ENCODE measurements at places on chromosomes 6 and 20.

DNA sequence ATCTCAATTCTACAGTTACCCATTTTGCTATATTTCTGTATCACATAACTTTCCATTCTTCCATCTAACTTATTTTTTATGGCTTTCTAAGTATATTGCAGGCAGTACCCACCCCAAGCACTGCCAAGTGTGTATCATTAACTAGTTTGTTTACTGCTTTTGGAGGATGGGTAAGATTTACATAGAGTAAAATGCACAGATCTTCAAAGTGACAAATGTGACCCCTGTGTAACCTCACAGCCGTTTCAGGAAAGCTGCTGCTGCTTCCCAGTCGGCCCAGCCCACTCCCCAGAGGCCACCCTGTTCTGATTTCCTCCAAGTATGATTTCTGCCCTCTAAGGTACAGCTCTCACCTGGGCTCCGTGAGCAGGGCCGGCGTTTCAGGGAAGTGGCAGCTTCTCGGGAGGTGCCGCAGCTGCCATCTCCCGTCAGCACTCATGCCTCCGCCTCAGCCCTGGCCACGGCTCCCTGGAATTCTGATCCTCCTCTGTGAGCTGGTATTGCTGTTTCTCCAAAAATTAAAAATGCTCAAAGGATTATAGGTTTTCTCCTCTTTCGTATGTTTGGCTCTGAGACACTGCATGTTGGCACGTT lies 15.0 kb upstream of the MAP1LC3A start:
- no peak for DNase-seq

DNA sequence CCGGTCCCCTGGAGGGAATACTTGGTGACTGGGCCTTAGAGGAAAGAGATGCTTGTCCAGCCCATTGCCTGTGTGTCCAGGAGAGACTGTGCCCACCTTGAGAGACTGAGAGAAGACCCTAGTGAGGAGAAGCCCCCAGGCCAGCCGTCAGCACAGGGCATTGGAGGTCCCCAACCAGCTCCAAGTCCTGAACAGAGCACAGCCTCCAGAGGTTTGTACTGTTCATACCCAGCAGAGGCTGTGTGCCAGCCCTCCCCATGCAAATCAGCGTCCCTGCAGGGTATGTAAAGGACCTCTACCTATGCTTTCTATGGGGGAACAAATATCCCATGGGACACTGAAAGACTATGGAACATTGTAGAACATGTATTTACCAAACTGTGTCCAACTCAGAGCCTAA lies 8.4 kb downstream of the HLA-E start:
- DNase-seq = no peak

- no peak for DNase-seq
Measured at GRCh38 chr6:23176471-23176870, 607.1 kb downstream of the HDGFL1 start.

GRCh38 chr6:165615636-165616035 lies 47.4 kb downstream of the PDE10A start:
- no peak for DNase-seq

DNA sequence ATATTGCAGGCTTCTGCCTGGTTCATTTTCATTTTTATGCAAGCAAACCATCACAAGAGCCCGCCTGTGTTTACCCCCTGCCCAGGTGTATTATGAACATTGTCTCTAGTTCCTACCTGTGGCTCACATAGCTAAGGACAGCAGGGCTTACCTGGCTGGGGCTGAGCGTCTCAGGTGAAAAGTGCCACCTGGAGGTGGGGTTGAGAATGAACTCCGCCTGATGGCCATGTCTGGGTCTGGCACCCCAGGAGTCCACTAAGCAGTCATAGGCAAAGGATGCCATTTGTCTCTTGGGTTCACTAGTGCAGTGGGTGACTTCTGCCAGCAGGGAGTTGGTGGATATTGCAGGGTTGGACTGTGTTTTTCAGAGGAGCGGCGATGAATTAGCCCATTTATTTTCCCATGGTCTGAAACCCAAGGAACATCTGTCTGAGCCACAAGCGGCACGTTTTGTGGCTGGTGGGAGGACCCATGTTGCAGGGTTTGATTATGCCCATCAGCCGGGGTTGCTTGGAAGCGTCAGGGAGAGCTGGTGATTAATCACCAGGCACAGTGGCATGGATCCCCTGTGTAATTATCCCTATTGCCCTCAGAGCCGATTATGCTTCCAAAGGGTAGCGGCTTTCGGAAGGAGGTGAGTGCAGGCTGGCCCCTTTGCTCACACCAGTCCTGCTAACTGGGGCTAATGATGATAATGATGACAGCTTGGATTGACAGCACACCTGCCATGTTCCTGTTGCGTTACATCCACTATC lies 92.1 kb downstream of the CDH26 start:
- no peak for DNase-seq

- peak; percentile 4 for DNase-seq
Measured at GRCh38 chr6:167487749-167488664, 163.1 kb downstream of the TTLL2 start.

- DNase-seq = no peak
Measured at GRCh38 chr6:74161380-74161779, 465.4 kb downstream of the CD109 start.

- no peak for DNase-seq
Measured at GRCh38 chr6:68025764-68026163, 609.3 kb upstream of the ADGRB3 start.

GRCh38 chr20:3753501-3754275 lies 13.9 kb downstream of the ADISSP start:
- peak; percentile 49 for DNase-seq

GRCh38 chr6:110233770-110234374 lies 53.6 kb downstream of the CDC40 start:
- no peak for DNase-seq

DNA sequence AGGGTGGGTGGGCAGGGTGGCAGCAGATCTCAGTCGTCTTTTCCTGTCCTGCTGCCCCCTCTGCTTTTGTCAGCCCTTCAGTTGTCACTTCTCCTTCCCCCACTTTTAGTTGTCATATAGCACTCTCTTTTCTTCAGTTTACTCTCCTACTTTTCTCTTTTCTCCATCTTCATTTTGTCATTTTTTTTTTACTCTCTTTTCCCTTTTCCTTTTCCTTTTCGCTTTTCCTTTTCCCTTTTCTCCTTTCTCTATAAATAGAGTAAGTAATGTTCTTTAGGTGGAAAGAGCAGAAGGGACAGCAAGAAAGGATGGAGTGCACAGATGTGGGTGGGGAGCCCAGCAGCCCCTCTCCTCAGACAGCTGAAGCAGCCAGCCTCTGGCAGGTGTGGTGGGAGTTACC lies 108.6 kb downstream of the LRRC1 start:
- DNase-seq = no peak

- DNase-seq = no peak
Measured at GRCh38 chr6:79842376-79843040, 104.8 kb downstream of the ELOVL4 start.

GRCh38 chr6:91669154-91669870 lies 1082.4 kb upstream of the MAP3K7 start:
- DNase-seq = peak; percentile 73

GRCh38 chr6:151488226-151488625 lies 5.6 kb upstream of the CCDC170 start:
- DNase-seq = no peak

- DNase-seq = peak; percentile 8
Measured at GRCh38 chr20:58482416-58482815, 32.8 kb downstream of the APCDD1L start.

DNA sequence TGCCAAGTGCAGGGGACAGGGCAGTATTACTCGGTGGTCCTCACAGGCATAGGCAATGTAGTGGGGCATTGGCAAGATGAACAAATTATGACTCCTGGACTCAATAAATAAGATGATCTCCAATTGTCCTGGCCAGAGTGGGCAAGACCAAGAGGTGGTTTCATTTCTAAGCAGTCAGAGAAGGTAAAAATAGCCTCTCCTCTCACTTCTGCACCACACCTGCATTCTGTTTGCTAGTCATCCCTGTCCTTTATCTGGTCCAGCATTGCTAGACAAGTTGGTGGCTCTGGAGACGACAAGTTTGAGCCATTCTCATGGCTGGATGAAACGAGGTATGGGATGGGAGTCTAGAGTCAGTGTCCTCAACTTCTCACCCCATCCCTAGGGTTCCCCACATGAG lies 83.0 kb downstream of the BANF2 start:
- DNase-seq = no peak

GRCh38 chr6:88472851-88473525 lies 306.8 kb upstream of the CNR1 start:
- DNase-seq = no peak

DNA sequence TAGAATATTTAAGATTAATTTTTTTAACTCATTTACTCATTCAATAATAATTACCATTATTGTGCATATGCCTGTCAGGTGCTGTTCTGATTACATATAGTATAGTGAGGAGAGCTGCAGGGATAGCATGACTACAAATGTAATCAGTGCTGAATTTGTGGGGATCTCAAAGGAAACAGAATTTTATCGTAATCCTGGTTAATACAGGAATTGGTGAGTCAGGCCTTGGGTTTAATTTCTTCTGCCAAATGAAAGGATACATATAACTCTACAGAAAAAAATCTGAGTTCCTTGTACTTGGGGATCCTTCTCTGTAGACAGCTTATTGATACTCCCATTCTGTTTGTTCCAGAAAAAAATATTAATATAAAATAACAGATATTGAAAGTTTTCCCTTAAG lies 297.2 kb downstream of the GJA1 start:
- no peak for DNase-seq

GRCh38 chr6:105691081-105691480 lies 288.2 kb upstream of the PREP start:
- DNase-seq = no peak

GRCh38 chr6:52310932-52311331 lies 26.4 kb upstream of the MCM3 start:
- DNase-seq = no peak

GRCh38 chr6:155495011-155495768 lies 39.6 kb upstream of the NOX3 start:
- peak; percentile 32 for DNase-seq

GRCh38 chr6:108243836-108244235 lies 17.0 kb downstream of the SNX3 start:
- no peak for DNase-seq

DNA sequence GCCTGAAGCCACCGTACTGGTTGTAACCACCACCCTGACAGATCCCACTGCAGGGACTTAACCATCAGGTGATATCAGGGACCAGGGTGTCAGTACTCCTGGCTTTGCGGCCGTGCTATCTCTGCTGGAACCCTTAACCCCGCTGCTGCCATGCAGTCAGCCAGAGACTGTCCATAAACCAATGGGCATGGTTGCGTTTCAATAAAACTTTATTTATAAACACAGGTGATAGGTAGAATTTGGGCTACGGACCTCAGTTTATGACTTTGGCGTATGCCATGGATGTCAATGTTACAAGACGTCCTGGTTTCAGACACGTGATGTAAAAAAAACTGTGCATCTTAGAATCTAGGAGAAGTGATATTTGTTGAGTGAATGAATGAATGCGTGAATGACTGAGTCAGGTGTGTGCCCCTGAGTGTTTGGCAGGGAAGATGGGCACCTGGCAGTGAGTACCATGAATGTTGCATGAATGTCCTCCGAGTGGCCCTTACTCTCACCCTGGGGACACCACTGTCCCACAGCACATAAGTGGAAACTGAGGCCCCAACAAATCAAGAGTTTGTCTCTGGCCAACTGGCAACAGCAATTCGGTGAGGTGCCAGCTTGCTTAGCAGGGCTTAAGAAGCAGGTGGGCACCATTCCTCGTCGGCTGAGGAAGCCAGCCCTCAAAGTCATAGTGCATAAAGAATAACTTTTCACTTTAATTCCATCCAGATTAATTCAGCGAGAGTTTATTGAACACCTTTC lies 64.0 kb upstream of the APCDD1L start:
- DNase-seq = no peak
